Right lobe of liver (tissue), 6 donors: ENCODE measurements at places on chromosomes 1 and 21. TPM values are rescaled to one million over a fixed set of nuclear protein-coding genes. Genes with fewer than 3 reads are reported as not detected.

SPATA6 gene
- 5.7 TPM for total RNA-seq

TRIM67 gene
- total RNA-seq = not detected

KRTAP10-11 gene
- not detected for total RNA-seq

FMO3 gene
- total RNA-seq = 428 TPM

CFAP141 gene
- not detected for total RNA-seq

IL20 gene
- not detected for total RNA-seq

LMX1A gene
- 0.14 TPM for total RNA-seq

RXFP4 gene
- total RNA-seq = not detected

GRCh38 chr1:204650911-204651570, 34.5 kb downstream of the LRRN2 start:
- H3K27ac ChIP-seq = no peak overlapping the region
- no peaks in the 10 kb centered on the region for H3K4me1 ChIP-seq
- no peaks in the 10 kb centered on the region for H3K36me3 ChIP-seq
- H3K4me3 ChIP-seq = no peak overlapping the region

GRCh38 chr1:44786138-44786840, 1.7 kb downstream of the BEST4 start:
- H3K27ac ChIP-seq = no peak overlapping the region
- peaks cover 20% of the 10 kb centered on the region for H3K4me1 ChIP-seq
- peak overlapping the region; percentile 42 for H3K4me3 ChIP-seq

GRCh38 chr1:58994664-58995063, 210.8 kb upstream of the JUN start:
- H3K4me1 ChIP-seq = no peaks in the 10 kb centered on the region
- no peak overlapping the region for H3K4me3 ChIP-seq

DNA sequence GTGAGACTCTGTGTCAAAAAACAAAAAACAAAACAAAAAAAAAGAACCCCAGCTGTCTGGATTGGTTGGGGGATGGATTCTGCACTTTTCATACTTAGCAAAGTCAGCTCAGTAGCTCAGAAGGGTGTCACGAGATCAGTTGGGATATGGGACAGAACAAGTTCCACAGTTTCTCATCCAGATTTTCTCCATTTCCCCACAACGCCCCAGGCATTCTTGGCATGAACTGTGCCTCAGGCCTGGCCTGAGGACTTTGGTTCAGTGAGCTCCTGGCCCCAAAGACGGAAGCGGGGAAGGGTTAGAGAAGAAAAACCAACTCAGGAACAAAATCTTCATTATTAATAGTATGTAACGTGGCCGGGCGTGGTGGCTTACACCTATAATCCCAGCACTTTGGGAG, 1.9 kb downstream of the AKR7A2 start:
- DNase-seq = no peak
- H3K4me1 ChIP-seq = no peaks in the 10 kb centered on the region
- no peak overlapping the region for H3K27ac ChIP-seq
- H3K27me3 ChIP-seq = no peaks in the 10 kb centered on the region

DNA sequence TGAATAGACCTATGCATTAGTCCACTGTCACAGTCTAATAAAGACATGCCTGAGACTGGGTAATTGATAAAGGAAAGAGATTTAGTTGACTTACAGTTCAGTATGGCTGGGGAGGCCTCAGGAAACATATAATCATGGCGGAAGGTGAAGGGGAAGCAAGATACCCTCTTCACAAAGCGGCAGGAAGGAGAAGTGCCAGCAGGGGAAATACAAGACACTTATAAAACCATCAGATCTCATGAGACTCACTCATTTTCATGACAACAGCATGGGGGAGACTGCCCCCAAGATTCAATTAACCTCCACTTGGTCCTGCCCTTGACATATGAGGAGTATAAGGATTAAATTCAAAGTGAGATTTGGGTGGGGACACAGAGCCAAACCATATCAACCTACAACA, 59.4 kb downstream of the CAPN9 start:
- no peaks in the 10 kb centered on the region for H3K27me3 ChIP-seq
- H3K4me3 ChIP-seq = no peak overlapping the region
- no peaks in the 10 kb centered on the region for H3K36me3 ChIP-seq
- DNase-seq = no peak
- no peaks in the 10 kb centered on the region for H3K4me1 ChIP-seq

- H3K4me1 ChIP-seq = no peaks in the 10 kb centered on the region
- H3K4me3 ChIP-seq = no peak overlapping the region
- H3K27ac ChIP-seq = no peak overlapping the region
- H3K27me3 ChIP-seq = no peaks in the 10 kb centered on the region
- DNase-seq = no peak
- no peaks in the 10 kb centered on the region for H3K36me3 ChIP-seq
Measured at GRCh38 chr1:112866151-112866550, 89.8 kb downstream of the SLC16A1 start.
